ENCODE measurements at places on chromosomes 1 and 21.

GRCh38 chr1:214862421-214862820 lies 220.1 kb upstream of the KCNK2 start:
- no peak for DNase-seq

- no peak for DNase-seq
Measured at GRCh38 chr1:232542633-232543593, 87.0 kb downstream of the SIPA1L2 start.

DNA sequence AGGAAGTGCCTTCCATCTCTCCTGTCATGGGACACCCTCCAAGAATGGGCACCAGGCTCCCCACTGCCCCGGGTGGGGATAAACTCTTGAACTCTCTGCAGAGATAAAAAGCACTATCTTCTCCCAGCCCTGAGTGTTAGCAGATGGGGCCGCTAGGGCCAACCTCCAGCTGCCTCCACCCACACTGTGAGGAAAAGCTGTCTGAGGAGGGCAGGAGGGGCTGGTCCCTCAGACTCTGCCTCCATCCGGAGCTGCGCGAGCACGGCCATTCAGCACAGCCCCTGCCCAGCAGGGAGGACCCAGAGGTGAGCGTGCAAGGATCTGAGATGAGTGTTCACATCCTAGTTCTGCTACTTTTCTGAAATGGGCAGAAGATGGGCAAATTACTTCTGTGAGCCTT lies 51.8 kb upstream of the TRABD2B start:
- DNase-seq: no peak

DNA sequence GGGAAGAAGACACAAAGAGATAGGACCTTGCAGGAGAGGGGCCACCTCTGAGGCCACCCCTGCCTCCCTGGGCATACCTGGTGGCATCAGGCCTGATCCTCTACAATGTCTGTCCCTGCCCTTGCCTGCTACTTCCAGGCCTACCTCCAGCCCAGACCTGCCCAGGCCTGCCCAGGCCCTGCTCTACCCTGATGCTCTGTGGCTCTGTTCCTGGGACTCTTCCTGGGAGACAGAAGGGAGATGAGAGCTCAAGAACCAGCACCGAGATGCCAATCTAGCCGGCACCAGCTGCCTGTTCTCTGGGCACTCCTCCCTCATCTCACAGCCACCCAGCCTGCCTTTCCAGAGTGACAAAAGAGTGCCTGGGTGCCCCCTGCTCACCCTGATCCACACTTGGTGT lies 2.7 kb downstream of the CELF3 start:
- DNase-seq: no peak

- DNase-seq: no peak
Measured at GRCh38 chr1:118396829-118397495, 211.9 kb upstream of the SPAG17 start.

- no peak for DNase-seq
Measured at GRCh38 chr1:193348769-193349535, 162.5 kb upstream of the B3GALT2 start.

- no peak for DNase-seq
Measured at GRCh38 chr1:165484532-165484931, 39.6 kb upstream of the RXRG start.

- no peak for DNase-seq
Measured at GRCh38 chr1:12121212-12122003, 45.4 kb upstream of the TNFRSF1B start.

- no peak for DNase-seq
Measured at GRCh38 chr1:246794828-246795671, 70.8 kb downstream of the SCCPDH start.

DNA sequence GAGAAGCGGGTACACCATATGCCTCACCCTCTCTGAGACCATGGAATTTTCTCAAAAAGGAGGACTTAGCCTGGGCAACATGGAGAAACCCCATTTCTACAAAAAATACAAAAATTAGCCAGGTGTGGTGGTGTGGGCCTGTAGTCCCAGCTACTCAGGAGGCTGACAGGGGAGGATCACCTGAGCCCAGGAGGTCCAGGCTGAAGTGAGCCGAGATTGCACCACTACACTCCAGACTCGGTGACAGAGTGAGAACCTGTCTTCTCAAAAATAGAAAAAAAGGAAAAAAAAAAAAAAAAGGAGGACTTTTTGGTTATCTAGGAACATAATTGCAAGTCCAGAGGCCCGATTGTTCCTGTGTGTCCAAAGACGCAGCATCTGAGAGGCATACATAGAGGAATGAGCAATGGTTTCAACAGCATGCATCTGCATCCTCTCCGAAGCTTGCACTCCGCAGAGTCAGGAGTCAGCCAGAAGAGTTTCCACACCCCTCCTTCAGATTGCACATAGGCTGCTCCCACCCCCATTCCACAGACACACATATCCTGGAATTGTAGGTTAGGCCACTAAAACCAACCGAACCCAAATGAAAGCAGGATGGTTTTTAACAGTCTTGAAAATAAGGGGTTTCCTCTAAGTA lies 2.5 kb upstream of the TBX15 start:
- no peak for DNase-seq

- DNase-seq: no peak
Measured at GRCh38 chr1:93595266-93595665, 86.4 kb downstream of the BCAR3 start.

GRCh38 chr1:167797015-167797414 lies 75.2 kb downstream of the MPZL1 start:
- peak; percentile 23 for DNase-seq

DNA sequence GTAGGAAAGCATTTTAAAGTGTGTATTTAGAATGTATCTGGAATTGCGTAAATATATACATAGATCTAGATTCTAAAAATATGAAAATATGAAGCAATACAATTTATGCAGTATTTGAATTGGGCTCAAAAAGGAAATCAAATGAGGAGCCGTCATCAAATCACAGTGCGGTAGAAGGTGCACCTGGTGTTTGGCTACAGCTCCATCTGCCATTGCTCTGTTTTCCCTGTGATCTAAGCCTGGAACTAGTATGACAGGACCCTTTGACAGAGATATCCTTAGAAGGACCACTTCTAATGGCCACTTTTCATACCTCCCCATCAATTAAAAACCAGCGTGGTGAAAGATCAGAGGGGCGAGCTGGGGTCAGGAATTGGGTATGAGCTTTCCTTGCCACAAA lies 202.6 kb downstream of the NFIA start:
- peak; percentile 76 for DNase-seq

DNA sequence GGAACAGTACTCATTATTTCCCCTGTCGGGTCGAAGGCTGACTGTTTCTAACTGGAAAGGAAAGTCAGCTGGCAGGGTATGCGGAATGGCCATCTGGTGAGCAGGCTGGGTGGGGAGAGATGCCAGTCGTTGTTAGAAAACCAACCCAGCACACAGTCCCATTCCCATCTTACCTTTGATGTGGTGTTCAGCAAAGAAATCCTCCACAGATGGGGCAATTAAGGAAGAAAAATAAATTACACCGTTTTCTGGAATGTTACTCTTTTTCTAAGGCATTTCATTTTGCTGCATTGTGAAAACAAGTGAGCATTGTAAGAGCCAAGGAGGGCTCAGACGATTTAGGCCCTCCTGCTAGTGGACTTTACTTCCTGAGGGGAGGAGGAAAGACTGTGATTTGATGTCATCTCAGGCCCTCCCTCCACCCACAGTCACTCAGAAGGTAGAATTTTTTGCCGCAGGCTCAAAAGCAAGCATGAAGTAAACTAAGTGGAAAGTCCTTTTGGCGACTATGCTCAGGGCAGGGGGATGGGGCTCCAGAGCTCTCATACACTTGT lies at the start of gene SLC16A4:
Gene SLC16A4 (minus strand): TSS at position 335 of the 554 bp plus-strand sequence. CDS start 1,703 bp downstream, outside the sequence.
- DNase-seq: peak; percentile 90

DNA sequence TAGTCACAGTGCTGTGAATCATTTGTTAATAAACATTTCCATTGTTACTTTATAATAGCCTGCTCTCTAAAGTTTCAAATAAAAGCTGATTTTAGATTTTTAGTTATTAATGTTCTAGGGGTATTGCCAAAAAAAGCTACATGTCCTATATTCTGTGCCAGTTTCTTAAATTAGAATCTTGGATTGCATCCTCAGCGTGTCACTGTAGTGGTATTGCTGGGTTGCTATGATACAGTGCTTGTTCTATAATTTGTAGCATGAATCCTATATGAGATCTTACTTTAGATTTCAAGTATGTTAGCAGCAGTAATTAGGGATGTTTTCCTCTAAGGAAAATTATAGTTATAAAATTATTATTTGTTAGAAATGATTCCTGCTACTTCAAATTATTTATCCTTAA lies 16.4 kb downstream of the PPP2R5A start:
- DNase-seq: peak; percentile 35

GRCh38 chr21:20424943-20425342 lies 573.3 kb upstream of the NCAM2 start:
- no peak for DNase-seq

DNA sequence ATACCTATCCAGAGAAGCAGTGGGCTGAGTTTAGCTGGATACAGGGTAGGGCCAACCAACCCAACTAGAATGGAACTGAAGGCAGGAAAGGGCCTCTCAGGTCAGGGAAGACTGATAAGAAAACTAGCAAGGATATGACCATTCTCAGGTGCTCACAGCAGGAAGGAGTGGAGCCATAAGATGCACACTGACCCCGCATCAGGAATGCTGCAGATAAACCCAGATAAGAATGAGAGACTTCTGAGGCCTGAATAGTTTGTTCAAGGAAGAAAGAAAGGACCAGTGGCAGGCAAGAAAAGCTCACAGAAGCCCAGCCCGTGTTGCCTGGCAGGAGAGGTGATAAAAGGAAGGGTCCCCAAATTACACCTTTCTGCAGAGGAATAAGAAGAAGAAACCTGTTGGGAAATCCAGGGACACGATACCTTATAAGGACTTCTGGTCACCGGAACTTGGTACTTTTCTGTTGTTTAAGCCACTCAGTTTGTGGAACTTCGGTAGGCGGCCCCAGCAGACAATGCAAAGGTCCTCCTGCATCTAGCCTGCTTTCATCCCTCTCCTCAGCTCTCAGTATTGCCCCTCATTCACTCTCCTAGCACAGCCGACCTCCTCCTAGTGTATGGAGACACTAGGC lies 58.9 kb downstream of the ATP1A1 start:
- DNase-seq: no peak

DNA sequence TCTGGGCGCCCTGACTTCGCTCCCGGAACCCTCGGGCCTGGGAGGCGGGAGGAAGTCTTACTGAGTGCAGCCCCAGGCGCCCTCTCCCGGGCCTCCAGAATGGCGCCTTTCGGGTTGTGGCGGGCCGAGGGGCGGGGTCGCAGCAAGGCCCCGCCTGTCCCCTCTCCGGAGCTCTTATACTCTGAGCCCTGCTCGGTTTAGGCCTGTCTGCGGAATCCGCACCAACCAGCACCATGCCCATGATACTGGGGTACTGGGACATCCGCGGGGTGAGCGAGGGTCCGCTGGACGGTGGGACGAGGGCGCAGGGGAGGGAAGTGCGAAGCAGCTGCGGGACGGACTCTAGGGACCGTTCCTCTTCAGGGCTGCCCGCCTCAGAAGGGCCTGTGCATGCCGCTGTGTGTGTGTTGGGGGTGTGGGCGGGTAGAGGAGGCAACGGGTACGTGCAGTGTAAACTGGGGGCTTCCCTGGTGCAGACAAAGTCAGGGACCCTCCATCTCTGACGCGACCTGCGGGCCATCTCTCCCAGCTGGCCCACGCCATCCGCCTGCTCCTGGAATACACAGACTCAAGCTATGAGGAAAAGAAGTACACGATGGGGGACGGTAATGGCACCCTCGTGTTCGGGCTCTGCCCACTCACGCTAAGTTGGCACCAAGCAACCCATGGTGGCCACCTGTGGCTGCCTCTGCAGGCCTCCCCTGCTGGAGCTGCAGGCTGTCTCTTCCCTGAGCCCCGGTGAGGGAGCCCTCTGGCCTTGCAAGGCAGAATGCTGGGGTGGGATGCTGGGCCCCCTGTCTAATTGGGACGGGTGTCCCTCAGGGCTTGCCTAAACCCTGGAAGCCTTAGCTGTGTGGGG lies at the start of gene GSTM1:
Gene GSTM1 (plus strand): TSS at position 177 of the 859 bp plus-strand sequence. CDS start 57 bp downstream, at position 234.
- DNase-seq: no peak

- DNase-seq: no peak
Measured at GRCh38 chr1:203954788-203955552, 93.6 kb downstream of the SNRPE start.

DNA sequence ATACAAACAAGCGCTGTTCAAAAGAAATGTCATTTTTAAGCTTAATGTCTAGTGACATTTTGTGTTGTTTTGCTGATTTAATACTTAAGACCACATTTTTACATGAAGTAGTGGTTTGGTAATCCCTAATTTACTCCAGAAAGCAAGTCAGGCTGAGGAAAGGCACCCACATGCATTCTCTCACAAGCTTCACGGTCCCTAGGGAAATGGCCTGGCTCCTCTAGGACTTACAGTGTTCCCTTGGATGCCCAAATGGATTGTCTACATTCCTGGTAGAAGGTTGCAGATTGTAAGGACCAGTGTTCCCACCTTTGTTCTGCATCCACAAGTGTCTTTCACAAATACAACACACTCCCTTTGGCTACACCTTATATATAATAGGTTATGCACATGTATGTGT lies 9.5 kb downstream of the GPSM2 start:
- no peak for DNase-seq

- DNase-seq: peak; percentile 77
Measured at GRCh38 chr1:112501810-112502641, 6.7 kb upstream of the WNT2B start.

- DNase-seq: no peak
Measured at GRCh38 chr21:14454016-14455009, 71.4 kb upstream of the HSPA13 start.

DNA sequence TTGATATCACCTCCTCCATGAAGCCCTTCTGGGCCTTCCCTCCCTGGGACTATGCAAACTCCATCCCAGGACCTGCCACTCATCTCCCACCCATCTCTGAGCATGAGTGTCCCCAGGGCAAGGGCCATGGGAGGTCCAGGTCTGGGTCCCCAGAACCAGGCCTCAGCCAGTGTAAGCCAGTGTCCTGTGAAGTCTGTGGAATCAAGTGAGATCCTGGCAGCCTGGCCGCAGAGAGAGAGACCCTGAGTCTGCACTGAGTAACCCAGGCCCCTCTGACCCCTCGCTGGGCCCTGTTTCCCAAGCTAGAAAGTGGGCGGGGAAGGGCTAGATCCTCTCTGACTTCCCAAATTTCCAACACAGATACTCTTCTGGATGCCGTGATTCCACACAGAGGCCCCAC lies 132.7 kb downstream of the DMRTB1 start:
- no peak for DNase-seq

DNA sequence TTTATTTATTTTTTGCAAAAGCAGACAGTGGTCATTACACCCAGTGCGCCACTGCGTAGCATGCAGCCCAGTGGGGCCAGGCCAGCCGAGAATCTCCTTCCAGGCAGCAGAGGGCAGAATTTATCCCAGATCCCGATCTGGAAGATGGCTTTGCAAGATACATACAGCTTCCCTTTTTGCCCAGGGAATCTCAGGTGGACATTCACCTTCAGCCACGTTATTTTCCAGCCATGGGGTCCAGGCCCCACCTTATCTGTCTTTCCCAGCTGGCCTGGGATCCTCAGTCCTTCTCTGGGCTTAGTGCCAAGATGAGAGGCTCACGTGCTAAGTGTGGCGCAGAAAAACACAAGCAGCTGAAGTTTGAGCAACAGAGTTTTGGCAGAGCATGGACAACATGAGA lies 123.6 kb downstream of the AJAP1 start:
- peak; percentile 30 for DNase-seq

All from G401 (cell line).